ENCODE measurements at places on chromosomes 12 and 14.
A peak's percentile ranks its signal among the peaks of the same experiment; 100 is the strongest.

GRCh38 chr14:68285421-68286179, 466.0 kb downstream of the RAD51B start:
- peak; percentile 63 for DNase-seq

- DNase-seq: peak; percentile 98
Observed at GRCh38 chr12:133080026-133080367, 726 bp upstream of the ZNF140 start.

- no peak for DNase-seq
Observed at GRCh38 chr14:105486163-105486973, at the start of gene CRIP1. TSS of gene CRIP1 (plus strand) at chr14:105486886. CDS start at chr14:105487260, 374 bp downstream.

GRCh38 chr14:36441283-36441682, 78.7 kb downstream of the NKX2-1 start:
- DNase-seq: no peak

DNA sequence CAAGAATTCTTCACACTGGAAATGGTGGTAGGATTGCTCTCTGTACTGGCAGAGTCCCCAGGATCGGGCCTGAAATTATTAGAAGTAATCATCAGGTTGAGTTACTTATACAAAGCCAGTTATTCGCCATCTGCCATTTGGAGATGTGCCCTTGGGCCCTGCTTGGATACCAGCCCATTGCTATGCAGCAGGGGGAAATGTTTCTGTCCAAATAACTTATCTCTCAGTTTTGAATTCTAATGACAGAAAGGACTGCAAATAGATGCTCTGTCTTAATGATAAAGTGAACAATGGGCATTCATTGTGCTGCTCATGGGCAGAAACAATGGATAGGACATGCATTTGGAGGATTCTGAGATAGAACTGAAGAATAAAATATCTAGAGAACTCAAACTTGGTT, 139.1 kb upstream of the PELI2 start:
- DNase-seq: no peak

DNA sequence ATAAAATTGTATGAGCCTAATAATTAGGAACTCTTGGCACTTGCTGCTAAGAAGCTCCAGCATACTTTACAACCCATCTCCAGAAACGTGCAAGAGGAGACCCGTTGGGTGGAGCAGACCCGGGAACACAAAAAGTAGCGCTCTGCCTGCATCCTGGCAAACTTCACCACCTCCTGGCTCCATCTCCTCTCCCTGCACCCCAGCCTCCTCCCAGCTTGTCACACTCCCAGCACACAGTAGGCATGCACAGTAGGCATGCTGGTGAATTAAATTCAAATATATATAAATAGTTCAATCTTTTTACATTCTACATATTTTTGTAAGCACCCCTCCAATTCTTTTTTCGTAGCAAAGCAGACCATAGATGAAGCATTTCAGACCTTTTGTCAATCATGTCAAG, 1.2 kb downstream of the VSIG10 start:
- DNase-seq: no peak

DNA sequence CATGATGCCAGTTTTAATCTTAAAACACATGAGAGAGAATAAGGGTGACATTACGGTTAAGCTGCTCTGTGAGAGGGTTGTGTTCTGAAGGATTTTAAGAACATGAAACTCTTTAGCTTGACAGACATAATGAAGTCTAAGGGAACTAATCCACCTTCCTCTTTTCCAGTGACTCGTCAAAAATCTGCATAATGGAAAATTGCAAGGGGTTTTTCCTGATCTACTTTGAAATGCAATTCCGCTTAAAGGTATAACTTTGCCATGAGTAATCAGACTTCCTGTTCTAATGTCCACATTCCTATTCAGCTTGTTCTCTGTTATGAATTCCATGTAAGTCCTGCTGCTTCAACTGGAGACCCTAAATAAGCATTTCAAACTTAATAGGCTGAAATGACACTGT, at the start of gene ZNF705A:
ZNF705A (plus strand) TSS at position 171 of the 400 bp plus-strand sequence. CDS start 15,611 bp downstream, outside the sequence.
- no peak for DNase-seq

GRCh38 chr14:90368946-90369721, 27.7 kb upstream of the CALM1 start:
- DNase-seq: peak; percentile 51

DNA sequence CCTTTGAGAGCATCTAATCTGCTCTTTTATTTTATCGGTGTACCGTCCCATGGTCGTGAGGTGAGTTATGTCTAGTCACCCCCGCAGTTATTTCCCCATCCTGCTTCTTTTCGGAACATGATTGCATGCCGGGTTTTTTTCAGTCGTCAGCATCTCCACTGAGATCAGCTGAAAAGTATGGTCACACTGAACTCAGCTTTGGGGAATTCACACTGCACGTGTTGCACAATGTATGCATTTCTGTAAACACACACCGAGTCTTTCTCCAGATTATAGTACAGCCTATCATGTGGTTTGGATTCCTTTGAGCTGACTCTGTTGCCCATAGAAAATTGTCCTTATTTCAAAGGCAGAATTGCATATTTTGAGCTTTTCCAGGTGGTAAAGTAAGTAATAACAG, 24.6 kb downstream of the PLXNC1 start:
- DNase-seq: no peak

GRCh38 chr12:27207615-27208413, 36.3 kb upstream of the STK38L start:
- no peak for DNase-seq

DNA sequence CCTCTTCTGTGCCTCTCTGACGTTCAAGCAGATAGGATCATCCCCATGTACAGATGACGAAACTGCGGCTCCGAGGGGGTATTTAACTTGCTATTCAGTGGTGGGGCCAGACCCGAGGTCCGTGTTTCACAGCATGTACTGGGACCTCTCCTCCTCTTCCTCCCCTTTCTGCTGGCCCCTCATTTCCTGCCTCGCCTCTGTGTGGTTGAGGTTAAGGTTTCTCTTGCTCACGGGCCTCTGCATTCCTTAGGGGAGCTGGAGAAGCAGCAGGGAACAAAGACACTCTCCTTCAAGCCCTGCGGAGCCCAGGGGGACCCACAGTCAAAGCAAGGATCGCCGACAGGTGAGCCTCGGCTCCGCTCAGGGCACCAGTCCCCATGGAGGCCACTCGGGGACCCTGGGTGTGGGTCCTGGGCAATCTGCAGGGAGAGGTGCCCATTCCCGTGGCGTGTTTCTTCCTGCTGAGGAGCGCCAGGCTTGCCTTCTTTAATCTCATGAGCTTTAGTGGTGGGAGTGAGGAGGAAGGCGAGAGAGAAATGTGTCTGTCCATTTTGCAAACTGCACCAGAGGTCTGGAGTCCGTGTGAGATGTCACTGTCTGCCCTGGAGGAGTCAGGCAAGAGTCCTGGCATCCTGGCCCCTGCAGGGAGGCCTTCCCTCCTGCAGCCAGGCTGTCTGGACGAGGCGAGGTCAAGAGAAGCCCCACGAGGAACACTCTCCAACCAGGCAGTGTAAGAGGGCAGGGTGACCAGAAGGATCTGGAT, 45.0 kb downstream of the SLC6A12 start:
- DNase-seq: no peak

DNA sequence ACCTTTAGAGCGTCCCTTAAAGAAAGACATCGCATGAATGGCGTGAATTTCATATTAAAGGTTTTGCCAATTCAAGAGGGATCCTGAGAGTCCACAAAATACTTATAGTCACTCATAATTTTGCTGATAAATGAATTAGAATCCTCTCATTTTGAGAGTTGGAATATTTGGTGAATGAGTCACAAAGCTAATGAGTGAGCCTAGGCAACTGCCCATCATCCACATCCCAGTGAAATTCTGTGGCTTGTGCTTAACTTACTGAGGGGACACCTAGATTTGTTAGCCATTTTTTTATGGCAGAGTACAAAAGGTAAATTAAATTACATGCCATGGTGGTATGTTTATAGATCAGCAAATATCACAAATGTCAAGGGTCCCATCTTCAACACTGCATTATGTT, 12.7 kb upstream of the NOXRED1 start:
- no peak for DNase-seq

DNA sequence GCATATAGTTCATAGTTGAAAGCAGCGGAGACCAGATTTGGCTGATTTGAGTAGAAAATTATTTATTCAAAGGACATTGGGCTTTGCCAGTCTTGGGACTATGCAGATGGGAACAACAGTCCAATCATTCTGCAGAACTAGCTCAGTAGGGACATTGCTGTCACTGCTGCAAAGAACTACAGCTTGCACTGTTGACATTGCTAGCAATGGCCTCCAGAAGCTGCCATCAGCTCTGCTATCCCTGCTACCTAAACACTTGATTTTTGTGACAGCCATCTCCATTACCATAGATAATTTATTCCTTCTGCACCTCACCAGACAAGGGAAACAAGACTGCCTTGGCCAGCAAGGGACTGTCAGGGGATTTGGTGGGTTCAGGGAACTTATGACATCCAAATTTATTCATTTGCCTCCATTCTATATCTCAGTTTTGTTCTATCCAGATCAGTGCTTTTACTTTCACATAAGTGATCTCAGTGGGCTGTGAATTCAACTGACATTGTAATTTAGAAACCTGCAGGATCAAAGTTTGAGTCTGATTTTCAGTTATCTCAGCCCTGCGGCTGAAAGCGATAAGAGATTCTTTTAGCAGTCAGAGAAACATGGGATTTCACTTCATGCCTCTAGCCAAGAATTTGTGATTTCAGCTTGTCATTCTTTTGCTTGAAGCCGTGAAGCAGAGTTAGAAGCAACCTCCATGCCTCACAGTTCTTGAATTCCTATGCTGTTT, 136.7 kb upstream of the FBXO33 start:
- no peak for DNase-seq

- no peak for DNase-seq
Observed at GRCh38 chr14:82694820-82695219, 1161.2 kb upstream of the SEL1L start.

GRCh38 chr14:97376310-97376709, 579.1 kb downstream of the VRK1 start:
- no peak for DNase-seq

- DNase-seq: no peak
Observed at GRCh38 chr12:124428136-124428791, 133.4 kb downstream of the RFLNA start.

GRCh38 chr14:91330856-91331255, 86.4 kb upstream of the GPR68 start:
- DNase-seq: no peak

GRCh38 chr12:57085999-57086492, 2.9 kb upstream of the NAB2 start:
- no peak for DNase-seq
